Left lobe of liver (tissue), 2 donors: ENCODE measurements at places on chromosomes 2 and 18. TPM values are rescaled to one million over a fixed set of nuclear protein-coding genes. Genes with fewer than 3 reads are reported as not detected.

The TUBA4A gene
- 29.0 TPM for total RNA-seq

The PROM2 gene
- total RNA-seq: 1.1 TPM

The BCL2 gene
- total RNA-seq: 1.0 TPM

The CD302 gene
- 98.8 TPM for total RNA-seq

- DNase-seq: no peak
Measured at GRCh38 chr18:9109523-9109922, 7.0 kb downstream of the NDUFV2 start.

DNA sequence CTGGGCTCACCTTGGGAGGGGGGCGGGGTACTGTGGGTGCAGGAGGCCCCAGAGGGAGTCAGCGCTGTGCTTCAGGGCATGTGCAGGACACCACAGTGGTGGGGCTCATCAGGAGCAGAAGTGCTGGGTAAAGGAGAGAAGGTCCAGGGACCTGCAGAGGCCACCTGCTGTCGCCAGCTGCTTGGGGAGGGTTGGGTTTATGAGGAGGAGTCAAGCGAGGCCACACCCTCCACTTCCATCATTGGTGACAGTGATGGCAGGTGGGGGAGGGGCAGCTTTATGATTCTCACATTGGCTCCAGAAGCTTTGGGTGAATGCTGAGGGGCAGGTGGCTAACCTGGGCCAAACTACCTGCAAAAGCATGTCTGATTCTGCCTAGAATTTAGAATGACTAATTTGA lies 392.6 kb downstream of the HRH4 start:
- no peak for DNase-seq

DNA sequence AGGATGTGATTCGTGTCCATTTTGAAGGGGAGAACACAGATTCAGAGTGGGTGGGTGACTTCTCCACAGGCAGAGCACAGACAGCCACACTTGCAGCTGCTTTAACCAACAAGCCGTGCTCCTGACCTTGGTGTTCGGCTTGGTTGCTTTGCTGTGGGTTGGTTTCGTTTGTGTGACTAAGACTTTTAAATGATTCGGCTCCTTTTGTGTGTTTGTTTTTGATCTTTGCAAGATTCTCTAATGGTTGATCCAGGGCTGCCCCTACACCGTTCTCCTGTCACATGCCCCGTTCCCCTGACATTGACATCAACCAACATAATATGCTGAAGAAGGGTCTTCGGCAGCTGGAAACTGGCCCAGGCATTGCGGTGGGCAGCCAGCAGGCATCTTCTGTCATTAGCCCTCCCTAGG lies 95.9 kb upstream of the MBOAT2 start:
- no peak for DNase-seq

GRCh38 chr2:114814355-114814754 lies 371.9 kb downstream of the DPP10 start:
- DNase-seq: no peak

GRCh38 chr2:164735309-164735919 lies 106.2 kb downstream of the COBLL1 start:
- DNase-seq: no peak

DNA sequence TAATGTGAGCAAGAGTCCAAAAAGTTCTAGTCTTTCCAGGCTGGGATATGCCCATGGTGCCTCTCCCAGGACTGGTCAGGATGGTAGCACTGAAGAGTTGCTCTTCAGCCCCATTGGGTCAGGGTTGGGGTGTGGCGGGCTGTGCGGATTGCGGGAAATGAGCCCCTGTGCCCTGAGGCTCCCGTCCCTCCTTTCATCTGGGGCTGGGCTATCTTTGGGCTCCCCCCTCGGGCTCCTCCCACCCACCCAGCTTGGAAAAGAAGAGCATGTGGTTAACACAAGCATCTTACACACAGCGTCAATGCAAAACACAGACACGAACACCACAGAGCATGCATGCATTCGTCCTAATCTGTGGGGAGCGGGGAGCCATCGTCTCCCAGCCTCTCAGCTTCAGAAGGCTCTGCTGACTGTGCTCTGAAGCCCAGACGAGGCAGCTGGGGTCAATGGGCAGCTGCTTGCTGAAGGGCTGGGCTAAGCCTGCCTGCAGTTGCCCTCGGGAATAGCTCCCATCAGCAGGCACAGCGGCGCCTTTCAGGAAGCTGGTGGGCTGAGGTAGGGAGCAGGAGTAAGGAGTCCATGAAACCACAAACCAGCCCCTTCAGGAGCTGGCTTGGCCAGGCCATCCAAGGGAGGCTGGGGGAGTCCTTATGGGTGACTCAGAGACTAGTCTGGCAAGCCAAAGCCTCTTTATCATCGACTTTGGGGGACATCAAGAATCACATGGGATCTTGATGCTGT lies 112.9 kb downstream of the CLIP4 start:
- DNase-seq: no peak

DNA sequence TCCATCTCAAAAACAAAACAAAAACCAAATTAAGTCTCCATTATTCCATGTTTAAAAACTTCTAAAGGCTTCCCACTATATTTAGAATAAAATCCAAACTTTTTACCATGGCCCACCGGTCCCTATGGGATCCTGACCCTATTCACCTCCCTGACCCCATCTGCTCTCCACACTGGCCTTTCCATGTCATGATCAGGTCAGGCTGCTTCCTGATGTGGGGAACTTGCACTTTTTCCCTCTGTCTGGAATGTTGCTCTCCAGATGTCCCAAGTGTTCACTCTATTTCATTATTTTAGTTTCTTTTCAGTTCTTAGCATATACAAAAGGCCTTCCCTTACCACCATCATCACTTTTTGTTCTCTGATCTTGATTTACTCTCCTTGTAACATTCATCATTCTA lies 7.5 kb upstream of the MTA3 start:
- no peak for DNase-seq

DNA sequence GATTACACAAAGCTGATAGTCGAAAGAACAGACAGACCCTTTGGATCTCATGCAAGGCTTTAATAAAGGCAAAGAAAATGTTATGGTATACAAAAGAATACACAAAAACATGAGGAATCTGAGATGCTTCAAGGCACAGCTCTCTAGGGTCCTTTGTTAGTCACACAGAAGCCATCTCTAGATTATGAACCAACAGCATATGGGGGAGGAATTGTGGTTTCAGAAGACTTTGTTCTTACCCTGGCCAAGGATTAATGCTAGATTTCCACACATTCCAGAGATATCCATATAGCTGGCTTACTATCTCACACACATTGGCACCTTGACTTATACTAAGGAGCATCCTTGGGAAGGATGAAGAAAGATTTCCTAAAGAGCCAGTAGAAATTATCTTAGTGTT lies 206.1 kb downstream of the GULP1 start:
- DNase-seq: no peak

DNA sequence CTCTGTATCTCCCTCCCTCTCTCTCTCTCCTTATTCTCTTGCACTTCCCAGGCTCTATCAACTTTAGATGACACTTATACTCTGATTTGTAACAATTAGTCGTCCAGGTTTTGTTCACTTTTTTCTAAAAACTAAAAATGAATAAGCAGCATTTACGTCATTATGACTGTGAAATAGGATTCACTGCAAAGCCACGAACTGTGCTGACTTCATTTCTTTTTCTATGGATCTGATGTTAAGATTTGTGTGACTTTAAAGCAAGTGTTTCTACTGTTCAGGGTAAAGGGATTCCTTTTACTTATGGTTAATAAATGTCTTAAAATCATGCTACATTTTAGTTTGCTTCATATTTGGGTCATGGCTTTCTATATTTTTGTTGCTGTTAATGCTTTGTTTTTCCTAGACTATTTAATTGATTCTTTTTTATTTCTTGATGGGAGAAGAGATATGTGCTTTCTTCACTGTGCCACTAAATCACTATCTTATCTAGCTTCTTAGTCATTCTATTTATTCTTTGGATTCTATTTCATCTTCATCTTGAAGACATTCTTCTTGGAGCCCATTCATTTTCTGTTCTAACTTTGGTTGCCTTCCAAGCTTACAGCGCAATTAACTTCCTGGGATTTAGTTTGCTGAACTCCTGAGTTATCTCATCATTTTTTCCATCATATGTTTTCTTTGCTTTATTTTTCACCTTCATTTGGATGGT lies 480.4 kb upstream of the TRIB2 start:
- no peak for DNase-seq

DNA sequence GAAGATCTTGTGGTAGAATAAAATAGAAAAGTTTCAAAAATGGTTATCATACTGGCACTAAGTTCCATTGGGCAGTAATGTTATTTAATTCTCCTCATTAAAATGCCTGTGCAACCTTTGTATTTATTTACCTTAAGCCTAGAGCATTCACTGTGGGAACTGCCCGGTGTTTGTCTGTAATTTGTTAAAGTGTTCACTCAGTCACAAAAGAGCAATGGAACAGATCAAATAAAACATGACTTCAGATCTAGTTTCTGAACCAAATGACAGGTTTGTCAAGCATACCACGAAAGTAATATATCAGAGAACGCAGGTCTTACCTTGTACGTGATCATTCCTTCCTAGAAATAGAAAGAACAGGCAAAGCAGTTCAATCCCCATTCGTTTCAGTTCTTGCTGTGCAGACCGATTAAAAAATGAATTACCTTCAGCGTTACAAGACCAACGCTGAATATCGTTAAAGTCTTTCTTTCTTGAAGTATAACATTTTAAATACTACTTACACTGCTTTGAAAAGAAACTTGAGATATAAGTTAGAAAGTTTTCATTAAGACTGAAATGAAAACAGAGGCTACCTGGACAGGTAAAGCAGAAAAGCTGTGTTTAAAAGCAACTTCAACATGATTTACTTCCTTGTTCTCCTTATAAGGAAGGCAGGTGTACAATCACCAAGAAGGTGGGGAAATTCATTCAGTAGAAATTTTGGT lies at the start of gene ITGB6:
TSS of gene ITGB6 (minus strand) at position 590 of the 707 bp plus-strand sequence. CDS start at position 381, 209 bp downstream.
- DNase-seq: no peak

DNA sequence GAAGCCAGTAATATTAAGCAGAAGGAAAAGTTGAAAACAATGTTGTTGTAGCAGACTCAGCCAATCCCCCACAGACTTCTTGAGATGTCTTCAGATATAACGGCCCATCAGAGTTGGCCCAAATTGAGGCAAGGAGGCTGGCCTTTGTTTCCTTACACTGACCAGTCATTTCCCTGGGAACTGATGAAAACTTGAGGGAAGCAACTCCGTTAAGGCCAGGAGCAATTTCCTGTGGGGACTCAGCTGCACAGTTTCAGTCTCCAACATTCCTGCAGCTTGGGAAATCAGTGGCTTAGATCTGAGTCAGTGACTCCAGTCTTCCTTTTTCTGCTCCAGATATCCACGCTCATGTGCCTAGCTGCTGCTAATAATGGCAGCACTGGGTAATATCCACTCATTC lies 75.7 kb downstream of the FTCDNL1 start:
- DNase-seq: no peak

- no peak for DNase-seq
Measured at GRCh38 chr2:76413436-76413835, 702.7 kb upstream of the GCFC2 start.

DNA sequence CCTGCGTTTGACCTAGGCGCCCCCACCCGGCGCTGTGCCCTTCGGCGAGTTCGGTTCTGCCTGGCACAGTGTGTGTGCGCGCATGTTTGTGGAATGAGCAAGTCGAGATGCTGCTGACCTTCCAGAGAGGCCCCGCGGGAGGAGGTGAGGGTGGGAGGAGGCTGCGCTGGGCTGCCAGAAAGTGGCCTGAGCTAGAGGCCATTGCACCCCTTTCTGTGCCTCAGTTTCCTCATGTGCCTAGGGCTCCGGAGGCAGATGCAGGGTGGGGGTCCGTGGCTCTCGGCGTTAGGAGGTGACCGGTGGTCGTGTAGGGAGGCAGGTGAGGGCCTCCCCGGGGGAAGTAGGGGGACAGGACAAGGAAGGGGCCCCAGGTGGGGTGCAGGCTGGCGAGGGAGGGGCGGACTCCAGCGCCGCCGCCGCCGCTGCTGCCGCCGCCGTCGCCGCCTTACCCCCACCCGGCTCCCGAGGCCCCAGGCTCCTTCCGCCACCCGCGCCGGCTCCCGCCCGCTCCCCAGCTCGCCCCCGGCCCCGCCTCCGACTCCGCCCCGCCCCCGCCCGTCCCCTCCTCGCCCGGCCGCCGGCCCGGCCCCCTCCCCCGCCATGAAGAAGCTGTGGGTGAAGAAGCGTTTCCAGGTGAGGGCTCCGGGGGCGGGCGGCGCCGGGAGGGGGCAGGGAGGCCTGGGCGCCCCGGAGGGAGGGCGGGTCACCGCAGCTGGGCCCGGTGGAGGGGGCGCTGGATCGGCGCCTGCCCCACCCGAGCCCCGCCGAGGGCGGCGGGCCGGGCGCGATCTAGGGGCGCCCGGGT lies 7.0 kb downstream of the SPEG start:
- DNase-seq: no peak
